Stimulated activated effector memory CD8-positive, alpha-beta T cell treated with anti-CD3 and anti-CD28 coated beads, Interleukin-12 subunit alpha, Interleukin-12 subunit beta, amount 100 ng/mL, for 72 hours (primary cell): ENCODE measurements at places on chromosomes 1 and 21.

GRCh38 chr1:214416858-214417257, 134.5 kb downstream of the PTPN14 start:
- no peak for DNase-seq

GRCh38 chr1:84267476-84267875, 34.0 kb upstream of the SAMD13 start:
- no peak for DNase-seq

DNA sequence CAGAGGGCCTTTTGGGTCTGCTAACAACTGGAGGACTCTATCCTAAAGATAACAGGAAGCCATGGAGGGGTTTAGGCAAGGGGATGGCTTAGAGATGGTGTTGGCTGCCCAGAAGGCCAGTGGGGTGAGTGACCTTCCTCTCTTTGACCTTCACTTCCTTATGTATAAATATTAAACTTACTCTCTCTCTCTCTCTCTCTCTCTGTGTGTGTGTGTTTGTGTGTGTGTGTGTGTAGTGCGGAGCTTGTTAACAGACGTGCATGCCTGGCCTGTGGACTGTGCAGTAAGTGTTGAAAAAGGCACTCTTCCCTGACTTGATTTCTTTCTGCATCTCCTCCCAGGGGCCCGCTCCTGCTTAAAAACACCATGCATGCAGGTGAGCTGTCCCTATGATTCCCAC, 10.0 kb downstream of the MROH7 start:
- no peak for DNase-seq

DNA sequence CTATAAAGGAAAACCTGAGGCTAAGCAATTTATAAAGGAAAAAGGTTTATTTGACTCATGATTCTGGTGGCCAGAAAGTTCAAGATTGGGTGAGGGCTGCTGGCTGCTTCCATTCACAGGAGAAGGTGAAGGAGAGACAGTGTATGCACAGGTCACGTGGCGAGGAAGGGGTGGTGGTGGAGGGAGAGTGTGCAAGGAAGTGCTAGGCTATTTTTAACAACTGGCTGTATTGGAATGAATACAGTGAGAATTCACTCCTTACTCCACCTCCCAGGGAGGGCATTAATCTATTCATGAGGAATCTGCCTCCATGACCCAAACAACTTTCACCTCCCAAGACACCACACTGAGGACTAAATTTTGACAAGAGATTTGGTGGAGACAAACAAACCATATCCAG, 51.0 kb downstream of the SYDE2 start:
- DNase-seq = no peak

GRCh38 chr21:16377857-16378256, 648.1 kb downstream of the USP25 start:
- DNase-seq = no peak

- no peak for DNase-seq
Measured at GRCh38 chr1:7150724-7151280, 365.5 kb downstream of the CAMTA1 start.

- DNase-seq = no peak
Measured at GRCh38 chr1:212461916-212462660, 29.4 kb downstream of the NENF start.

DNA sequence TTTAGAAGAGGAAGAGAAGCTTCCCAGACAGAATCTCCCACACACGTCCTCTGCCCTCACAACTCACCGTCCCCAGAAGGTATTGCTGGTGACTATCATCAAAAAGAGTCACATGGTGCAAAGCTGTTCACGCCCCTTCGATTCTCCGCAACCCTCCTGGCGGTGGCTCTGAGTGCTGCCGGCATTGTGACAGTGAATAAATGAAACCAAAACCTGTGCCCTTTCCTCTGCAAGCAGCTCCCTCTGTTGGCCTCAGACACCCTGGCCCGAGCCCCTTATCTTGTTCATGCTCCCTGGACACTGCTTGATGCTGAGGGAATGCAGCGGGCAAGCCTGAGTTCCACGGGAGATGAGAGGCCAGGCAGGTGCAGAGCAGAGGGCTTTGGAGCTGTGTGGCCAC, 510.3 kb downstream of the NPHP4 start:
- no peak for DNase-seq
